ENCODE measurements at places on chromosomes 16 and 17. TPM values are rescaled to one million over a fixed set of nuclear protein-coding genes. Genes with fewer than 3 reads are reported as not detected.
A peak's percentile ranks its signal among the peaks of the same experiment; 100 is the strongest.

- no peak for DNase-seq
Observed at GRCh38 chr17:45991341-45991740, 7.7 kb upstream of the STH start.

DNA sequence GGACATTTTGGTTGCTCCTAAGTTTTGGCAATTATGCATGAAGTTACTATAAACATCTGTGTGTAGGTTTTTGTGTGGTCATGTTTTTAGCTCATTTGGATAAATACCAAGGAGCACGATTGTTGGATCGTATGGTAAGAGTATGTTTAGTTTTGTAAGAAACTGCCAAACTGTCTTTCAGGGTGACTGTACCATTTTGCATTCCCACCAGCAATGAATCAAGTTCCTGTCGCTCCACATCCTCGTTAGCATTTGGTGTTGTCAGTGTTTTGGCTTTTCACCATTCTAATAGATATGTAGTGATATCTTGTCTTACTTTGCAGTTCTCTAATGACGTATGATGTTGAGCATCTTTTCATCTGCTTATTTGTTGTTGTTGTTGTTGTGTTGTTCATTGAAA, 20.2 kb downstream of the TENT4B start:
- no peak for DNase-seq

DNA sequence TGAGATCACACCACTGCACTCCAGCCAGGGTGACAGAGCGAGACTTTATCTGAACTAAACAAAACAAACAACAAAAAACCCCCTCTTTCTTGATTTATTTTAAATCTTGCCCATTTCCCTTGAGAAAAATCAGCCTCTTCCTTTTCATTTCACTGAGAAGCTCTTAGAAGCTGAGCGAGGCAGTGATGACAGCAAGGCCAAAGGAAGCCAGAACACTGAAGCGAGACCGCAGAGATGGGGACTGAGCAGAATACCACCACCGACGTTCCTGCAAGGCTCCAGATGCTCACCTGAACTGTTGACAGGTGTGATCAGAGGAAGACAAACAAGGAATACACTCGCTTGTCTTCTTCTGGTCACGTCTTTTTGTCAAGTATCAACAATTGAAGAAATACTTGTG, 30.5 kb upstream of the IRF8 start:
- DNase-seq = no peak

- DNase-seq = no peak
Observed at GRCh38 chr16:50096791-50097190, 31.0 kb downstream of the HEATR3 start.

DNA sequence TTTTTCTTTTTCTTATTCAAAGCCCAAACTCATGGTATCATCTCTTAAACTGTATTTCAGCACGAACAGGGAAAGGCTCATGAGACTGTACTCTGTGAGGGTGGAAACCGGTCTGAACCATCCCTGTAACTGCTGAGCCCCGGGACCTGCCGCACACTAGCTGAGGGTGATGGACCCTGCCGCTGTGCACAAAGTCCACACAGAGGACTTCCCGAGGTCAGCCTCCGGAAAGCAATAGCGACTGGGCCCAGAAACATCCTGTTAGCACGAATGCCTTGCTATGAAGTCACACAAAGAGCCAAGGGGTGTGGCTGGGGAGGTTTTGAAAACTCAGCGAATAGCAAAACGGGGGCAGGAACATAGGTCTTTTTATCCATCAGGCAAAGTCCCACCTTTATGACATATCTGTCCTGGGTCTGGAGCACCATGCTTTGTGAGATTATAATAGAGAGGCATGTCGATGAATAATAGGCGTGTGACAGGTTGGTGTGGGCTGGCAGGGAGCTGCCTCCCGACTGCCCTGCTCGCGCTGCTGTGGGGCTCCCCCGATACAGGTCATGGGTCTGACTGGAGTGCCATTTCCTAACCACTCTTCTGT, 33.4 kb downstream of the CDK5R1 start:
- peak; percentile 50 for DNase-seq

DNA sequence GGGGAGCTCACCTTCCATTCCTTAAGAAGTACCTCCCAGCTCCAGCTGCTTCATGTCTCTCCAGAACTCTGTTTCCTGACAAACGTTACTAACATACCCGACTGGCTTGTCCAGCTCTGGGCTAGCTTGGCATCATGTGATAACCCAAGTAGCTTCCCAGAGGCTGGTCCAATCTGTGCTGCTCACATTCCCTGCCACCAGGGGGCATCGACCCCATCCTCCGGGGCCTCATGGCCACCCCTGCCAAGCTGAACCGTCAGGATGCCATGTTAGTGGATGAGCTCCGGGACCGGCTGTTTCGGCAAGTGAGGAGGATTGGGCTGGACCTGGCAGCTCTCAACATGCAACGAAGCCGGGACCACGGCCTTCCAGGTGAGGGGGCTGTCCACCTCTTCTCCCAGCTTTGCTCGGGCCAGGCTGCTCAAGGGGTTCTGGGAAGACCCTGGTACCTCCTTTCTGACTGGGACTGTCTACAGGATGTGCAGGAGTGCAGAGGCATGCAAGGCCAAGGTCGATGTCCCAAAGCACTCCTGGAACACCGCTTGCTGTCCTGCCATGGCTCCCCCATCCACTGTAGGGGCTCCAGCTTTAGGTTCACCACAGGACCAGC, 7.6 kb downstream of the EPX start:
- DNase-seq = peak; percentile 66

GRCh38 chr17:76640550-76641380, 2.8 kb downstream of the ST6GALNAC1 start:
- DNase-seq = no peak

- no peak for DNase-seq
Observed at GRCh38 chr17:14050616-14051015, 18.7 kb upstream of the COX10 start.

DNA sequence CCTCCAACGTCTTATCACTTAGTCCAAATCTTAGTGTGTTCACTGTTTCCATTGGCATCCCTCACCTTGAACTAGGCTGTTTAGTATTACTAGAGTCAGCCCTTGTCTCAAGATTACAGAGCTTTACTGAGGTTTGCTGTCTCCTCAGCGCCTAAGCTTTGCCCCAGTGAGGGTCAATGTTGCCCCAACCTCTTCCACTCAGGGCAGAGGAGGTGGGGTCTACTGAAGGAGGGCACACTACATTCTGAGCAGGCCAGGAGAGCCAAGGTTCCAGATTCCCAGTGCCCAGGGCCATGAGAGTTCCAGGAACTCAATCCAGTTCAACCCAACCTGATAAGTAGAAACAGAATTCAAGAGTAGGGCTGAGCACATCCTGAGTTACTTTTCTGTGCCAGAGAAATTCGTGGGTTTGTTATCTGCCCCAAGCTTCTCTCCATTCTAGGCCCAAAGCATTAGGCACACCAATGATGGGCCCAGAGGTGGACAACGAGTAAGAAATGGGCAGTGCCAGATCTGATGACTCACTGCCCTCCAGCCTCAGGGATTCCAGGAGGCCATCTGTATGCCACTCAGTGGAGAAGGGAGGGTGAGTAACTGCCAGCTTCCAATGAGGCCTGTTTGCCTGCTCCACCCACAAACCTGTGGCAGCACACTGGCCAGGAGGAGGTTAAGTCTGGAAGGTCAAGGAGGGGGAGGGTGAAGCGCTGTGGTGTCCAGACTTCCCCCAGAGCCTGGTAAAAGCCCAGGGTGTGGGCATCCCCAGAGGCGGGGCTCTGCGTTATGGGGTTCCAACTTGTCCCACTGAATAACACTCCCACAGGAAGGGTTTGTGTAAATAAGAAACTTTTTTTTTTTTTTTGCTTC, 8.2 kb downstream of the TUBG2 start:
- DNase-seq = no peak

The CTRB2 gene
- not detected for total RNA-seq

The RPA1 gene
- total RNA-seq = 27.8 TPM

The C1QTNF8 gene
- not detected for total RNA-seq

The CHST4 gene
- not detected for total RNA-seq
